ENCODE measurements at places on chromosomes 5 and 9.

- DNase-seq = no peak
Measured at GRCh38 chr5:173328844-173329490, 753 bp upstream of the STC2 start.

GRCh38 chr9:35691757-35692301, 2.1 kb upstream of the TPM2 start:
- DNase-seq = no peak

- DNase-seq = no peak
Measured at GRCh38 chr9:20753761-20754160, 69.7 kb downstream of the FOCAD start.

DNA sequence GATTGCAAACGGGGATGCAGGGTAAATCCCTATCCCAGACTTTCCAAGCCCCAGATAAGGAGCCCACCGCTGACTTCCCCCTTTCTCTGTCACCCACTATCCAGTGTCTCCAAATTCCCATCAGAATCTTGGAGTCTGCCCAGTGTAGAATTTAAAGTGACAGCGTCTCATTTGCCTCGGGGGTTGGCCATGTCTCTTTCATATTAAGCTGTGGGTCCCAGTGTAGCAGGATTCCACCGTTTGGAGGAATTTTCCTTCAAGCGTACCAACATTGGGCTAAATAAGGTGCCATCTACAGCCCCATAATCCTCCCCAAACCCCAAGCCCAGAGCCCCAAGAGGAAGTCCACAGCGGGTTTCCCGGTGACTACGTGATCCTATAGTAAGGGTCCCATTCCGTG, 1.1 kb downstream of the BRINP1 start:
- DNase-seq = no peak

DNA sequence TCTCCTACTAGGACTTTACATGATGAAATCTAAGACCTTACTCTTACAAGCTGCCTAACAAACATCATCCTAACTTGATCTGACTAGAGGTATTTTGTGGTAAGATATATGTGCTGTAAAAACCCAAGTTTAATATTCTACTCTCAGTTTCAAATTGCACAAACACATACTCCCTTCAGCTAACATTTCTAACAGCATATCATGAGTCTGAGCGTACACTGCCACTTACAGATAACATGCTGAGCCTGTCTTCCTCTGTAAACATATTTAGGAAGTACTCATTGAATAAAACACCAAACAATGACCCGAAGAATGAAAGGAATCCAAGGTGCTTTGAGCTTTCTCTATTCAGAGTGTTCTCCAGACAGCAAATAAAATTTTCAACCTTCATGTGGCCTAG, 7.9 kb upstream of the ESM1 start:
- no peak for DNase-seq

DNA sequence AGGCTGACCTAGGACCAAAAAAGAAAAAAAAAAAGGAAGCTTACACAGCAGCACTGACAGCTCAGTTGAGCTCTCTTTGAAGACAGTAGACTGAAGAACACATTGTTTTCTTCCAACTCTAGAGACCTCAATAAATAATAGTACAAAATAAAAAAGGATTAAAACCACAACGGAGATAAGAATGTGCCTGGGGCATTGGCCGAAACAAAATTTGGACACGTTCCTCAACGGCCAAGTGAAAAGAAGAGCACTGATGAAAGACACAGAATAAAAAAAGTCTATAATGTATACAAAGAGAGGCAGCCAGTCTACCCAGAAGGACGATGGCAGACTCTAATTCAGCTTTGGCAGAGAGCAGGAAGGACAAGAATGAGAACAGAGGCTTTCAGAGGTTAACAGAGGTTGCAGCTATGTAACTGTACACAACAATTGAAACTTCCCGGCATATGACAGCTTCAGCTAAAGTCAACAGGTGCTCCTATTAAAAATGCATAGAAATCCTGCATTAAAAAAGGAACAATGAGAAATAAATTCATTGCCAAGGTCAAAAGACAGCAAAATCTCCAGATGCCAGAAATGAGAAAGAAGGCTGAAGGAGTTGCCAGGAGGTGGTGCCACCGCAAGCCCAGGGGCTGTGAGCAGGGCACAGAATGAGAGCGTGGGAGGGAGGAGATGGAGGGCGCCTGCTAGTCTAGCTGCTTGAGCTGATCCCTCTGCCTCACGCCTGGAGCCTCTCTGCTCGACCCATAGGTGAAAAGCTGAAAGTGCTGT, 113.9 kb downstream of the DCP2 start:
- no peak for DNase-seq

DNA sequence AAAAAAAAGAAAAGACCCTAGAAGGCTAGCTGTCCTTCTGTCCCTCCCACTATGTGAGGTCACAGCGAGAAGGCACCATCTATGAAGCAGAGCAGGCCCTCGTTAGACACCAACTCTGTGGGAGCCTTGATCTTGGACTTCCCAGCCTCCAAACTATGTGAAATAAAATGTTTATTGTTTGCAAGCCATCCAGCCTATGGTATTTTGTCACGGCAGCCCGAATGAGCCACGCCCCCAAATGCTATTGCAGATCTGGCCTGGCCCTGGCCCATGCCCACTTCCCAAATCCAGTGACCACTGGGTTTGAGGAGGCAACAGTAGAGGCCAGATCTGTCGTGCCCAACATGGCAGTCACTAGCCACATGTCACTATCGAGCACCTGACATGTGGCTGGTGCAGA, 10.8 kb downstream of the STK10 start:
- no peak for DNase-seq

DNA sequence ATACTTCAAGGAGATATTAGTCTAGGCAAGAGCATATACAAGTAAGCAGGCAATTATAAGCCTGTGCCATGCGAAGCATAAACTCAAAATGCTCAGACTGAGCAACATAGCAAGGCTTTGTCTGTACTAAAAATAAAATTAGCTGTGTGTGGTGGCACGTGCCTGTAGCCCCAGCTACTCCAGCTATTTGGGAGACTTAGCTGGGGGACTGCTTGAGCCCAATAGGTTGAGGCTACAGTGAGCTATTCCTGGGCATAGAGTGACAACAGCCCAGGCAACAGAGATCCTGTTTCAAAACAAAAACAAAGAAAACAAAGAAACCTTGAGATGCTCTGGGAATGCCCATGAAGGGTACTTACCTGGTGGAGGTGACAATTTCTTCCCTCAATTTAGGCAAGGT, 130.5 kb upstream of the ZNF608 start:
- no peak for DNase-seq

GRCh38 chr5:73120222-73121118, at the start of gene TMEM171:
Gene TMEM171 (plus strand): TSS chr5:73120575. CDS start chr5:73123374, 2,799 bp downstream.
- DNase-seq = no peak

- DNase-seq = no peak
Measured at GRCh38 chr5:9401786-9402472, 143.9 kb downstream of the SEMA5A start.

GRCh38 chr9:70479880-70480291, 65.4 kb upstream of the KLF9 start:
- no peak for DNase-seq

- DNase-seq = no peak
Measured at GRCh38 chr9:93461414-93461743, 8.0 kb upstream of the FAM120AOS start.

GRCh38 chr5:137497396-137498290, 1.5 kb downstream of the SPOCK1 start:
- DNase-seq = no peak

DNA sequence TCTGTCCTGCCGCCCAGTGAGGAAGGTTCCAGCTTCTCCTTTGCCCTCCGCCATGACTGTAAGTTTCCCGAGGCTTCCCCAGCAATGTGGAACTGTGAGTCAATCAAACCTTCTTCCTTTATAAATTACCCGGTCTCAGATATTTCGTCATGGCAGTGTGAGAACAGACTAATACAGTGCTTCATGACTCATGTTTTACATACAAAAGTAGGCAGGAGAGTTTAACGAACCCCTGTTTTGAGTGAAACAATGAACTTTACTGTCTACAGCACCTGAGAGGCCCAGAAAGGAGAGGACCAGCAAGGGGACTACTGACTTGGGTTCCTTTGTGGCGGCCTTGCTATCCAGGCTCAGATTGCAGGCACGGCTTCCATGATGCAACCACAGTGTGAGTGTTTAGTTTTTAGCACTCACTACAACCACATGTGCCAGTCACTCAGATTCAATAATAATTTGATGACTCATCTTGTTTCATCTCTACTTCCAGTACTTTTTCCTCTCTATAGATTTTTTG, 139.1 kb upstream of the CLINT1 start:
- no peak for DNase-seq

GRCh38 chr5:14211818-14212803, 69.0 kb downstream of the TRIO start:
- DNase-seq = no peak

GRCh38 chr9:100099722-100100042, 639 bp downstream of the INVS start:
- peak; percentile 42 for DNase-seq

GRCh38 chr5:13993926-13994325, 49.4 kb upstream of the DNAH5 start:
- no peak for DNase-seq

DNA sequence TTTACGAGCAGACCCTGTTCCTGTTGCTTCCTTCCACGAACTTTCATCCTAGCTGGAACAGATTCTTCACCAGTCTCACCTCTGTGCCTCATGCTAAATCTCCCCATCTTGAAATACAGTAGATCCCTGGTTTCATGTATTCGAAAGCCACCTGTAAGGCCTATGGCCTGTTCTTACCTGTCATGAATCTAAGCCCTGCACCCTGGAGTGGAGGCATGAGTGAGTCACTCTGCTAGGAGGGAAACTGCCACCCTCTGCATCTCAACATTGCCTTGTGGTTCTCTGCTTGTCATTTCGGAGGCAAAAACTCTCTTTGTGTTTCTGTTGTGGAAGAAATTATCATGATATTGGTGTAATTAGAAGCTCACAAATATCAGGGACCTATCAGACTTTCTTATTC, 320.0 kb downstream of the ENC1 start:
- DNase-seq = no peak

GRCh38 chr9:97625620-97626019, 7.5 kb downstream of the TSTD2 start:
- no peak for DNase-seq

DNA sequence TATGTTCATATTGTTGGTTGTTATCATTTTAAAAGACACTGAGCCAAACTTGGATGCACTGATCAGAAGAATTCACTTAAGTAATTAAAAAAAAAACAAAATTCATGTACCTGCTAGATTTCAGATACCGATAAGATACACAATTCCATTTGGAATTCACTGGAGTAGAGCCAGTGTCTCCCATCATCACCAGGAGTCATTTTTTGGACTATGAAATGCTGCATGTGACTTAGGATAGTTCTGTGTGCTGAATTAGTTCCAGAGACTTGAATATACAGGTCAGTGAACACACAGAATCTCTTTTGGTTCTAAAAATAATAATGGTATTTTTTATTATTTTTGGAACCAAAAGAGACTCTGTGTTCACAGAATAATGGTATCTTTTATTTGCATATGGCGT, 482.6 kb upstream of the PIK3R1 start:
- no peak for DNase-seq

DNA sequence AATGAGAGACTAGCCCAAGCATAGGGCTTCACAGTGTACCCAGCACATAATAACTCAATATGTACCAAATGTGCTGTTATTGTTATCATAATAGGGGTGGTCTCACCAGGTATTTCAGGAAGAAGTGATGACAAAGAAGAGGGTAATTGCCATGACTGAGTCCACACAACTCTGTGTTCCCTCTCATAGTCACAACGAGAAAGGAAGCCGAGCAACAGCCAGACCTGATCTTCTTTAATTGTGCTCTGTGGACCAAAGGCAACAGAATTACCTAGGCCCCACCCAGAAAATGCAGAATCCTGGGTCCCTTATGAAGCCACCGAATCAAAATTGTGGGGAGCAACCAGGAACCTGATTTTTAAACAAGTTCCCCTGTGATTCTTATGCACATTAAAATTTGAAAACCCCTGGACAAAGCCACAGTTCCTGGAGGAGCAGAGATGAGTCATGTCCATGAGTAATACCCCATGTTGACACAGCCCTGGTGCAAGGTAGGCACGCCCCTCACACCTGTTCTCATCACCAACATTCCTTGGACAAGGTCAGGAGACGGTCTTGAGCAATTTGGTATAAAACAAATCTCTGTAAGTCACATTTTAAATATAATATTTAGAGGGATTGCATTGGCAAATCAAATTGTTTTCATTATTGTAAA, 5.2 kb downstream of the FGF1 start:
- peak; percentile 32 for DNase-seq

DNA sequence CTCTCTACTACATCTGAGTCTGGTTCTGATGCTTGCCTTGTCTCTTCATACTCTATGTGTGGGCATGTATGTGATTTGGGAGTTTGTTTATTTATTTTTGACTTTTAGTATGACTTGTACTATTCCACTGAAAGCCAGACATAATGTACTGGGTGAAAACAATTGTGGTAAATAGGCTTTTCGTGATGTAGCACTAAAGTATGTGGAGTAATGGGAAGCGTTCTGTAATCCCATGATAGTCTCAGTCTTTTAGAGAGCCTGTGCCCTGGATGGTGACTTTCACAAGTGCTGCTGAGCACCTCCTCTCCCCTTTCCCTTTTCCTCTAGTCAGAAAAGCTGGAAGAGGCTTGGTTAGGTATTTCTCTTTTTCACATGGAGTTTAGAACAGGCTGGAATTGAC, 85.8 kb upstream of the S1PR3 start:
- DNase-seq = no peak

DNA sequence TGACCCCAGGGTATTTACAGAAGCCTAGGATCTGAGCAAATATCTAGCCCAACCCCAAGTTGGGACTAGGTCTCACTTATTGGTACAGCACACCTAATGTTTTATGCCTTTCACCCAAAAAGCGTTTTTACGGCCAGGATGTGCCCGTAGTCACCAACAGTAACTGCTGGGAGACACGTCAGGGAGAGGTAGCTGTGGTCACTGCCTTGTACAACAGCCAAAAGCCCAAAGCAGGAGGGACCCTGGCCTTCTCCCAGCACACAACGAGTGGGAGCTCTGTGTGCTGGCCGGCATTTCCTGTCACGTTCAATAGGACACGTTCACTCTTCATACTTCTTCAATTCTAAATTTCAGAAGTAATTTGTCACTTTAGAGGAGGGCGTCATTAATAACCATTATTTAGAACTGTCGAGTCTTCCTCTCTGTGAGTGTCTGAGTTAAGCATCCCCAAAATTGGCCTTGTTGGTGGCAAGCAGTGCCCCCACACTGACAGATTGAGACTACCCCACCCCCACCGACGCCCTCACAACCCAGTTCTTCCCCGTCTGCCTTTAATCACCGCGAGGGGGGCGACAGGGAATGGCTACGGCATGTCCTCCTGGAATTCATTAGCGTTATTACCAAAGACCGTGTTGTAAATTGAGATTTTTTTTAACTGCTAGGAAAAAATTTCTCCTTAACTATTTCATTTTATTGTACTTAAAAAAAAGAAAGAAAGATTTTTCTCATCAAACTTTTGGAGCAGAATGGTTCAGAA, 80.7 kb downstream of the MVB12B start:
- DNase-seq = no peak
